ENCODE measurements at places on chromosomes 13 and 19.

GRCh38 chr13:42574011-42574410 is at the start of gene TNFSF11:
Gene TNFSF11, plus strand, starts transcription at chr13:42574152. Its CDS starts 152 bp downstream, at chr13:42574304.
- DNase-seq, result peak; percentile 37

GRCh38 chr19:9792206-9793070 is 23.9 kb upstream of the ZNF846 start:
- DNase-seq, result peak; percentile 92

DNA sequence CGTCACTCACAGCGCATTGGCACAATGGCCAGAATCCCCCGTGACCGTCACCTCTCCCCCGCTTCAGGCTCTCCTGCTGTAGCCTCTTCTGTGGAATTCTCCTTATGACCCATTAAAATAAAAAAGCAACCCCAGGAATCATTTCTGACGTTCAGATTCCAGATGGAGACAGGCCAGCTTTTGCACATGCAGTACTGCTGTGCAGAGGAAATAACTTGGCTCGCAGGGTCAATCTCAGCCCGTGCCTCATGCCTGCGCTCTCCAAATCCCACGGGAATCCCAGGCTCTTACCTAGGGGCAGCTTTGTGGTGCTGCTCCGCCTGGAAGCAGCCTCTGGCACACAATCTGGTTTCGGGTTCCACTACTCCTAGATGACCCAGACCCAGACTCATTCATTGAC is 32.7 kb upstream of the SOX1 start:
- no peak for DNase-seq

GRCh38 chr19:14147797-14148605 is 11.6 kb upstream of the ASF1B start:
- DNase-seq, result peak; percentile 61

DNA sequence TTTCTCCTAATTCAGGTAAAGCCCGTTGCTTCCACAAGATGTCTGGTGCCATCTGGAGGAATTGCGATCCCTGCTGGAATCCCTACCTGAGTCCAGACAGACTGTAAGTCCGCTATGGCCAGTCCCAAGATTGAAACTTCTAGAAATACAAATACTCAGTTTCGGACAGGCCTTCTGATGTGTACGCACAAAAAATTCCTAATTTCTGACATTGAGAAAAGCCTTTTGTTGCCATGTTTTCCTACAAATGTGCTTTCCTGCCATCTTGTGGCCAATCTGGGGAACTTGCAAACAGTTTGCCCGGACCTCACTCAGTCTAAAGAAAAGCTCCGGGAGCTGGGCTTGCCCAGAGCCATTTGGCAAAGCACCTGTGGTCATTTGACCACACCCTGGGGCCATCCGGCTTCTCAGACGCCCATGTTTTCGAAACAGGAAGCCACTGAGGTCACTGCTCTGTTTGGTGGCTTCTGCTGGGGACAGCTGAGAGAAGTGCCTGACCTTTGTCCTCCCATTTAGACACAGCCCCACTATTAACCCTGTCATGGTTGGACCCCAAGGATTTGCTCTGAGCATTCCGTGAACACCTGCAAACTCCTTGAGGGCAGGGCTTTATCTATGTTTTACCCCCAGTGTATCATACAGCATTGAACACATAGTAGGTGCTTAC is 79.4 kb downstream of the SLC15A1 start:
- peak; percentile 55 for DNase-seq

DNA sequence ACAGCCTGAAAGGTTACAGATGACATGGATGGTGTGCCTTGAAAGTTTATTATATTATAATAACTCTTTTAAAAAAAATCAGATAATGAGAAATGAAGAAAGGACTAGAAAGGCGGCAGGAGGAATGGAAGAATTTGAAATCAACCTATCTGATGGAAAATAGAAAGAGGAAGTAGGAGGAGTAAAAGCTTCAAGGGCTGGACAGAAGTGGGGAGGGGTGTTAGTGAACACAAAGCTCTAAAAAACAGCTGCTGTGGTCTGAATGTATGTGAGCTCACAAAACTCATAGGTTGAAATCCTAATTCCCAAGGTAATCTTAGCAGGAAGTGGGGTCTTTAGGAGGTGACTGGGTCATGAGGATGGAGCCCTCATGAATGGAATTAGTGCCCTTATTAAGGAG is 19.5 kb downstream of the CCDC70 start:
- no peak for DNase-seq

DNA sequence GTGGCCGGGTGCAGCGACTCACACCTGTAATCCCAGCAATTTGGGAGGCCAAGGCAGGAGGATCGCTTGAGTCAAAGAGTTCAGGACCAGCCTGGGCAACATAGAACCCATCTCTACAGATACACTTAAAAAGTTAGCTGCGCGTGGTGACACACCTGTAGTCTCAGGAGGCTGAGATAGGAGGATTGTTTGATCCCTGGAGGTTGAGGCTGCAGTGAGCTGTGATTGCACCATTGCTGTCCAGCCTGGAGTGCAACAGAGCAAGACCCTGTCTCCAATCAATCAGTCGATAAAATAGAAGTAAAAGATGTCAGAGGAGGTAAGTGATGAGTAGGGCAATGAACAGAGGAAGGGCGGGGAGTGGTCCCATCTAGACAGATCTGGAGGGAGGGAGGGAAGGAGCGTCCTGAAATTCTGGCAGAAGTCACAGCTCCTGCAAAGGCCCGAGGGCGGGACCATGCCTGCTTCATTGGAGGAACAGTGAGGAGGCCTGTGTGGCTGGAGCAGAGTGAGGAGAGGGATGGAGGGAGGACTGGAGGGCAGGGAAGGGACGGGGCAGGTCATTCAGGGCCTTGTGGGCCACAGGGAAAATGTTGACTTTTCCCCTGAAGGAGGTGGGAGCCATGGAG is 9.7 kb downstream of the SMIM24 start:
- DNase-seq, result no peak
